ENCODE measurements at places on chromosomes 6 and 20.

GRCh38 chr6:149025061-149025460 is 278.2 kb downstream of the UST start:
- DNase-seq = no peak

DNA sequence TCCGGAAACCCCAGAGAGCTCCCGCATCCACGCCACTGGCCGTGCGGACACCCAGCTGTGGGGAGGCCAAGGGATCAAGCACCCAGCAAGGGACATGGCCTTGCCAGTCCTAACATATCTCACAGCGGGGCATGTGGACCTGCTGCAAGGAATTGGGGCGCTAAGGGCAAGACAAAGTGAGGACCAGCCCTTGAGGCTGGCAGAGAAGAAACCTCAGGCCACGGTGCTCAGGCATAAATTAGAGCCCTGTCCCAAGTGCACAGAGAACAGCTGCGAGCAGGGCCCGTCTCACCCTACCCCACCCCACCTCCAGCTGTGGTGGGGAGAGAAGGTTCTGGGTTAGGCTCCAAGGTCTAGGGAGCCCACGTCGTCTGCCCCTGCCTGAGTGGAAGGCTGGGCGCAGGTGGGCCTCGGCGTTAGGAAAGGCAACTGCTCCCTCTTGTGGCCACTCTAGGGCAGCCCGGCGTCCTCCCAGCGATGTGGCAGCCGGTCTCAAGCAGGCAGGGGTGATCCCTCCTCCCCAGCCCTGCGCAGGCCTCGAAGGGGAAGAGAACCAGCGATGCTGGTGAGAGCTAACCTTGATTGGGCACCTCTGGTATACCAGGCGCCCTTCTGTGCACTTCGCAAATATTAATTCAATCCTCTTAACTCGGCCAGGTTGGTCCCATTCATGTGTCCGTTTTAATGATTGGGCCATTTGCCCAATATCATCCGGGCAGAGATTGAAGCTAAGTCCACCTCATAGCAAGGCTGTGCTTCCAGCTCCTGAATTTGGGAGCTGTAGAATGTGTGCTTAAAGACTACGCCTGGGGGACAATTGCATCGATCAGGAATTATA is 235.8 kb downstream of the NFATC2 start:
- no peak for DNase-seq

DNA sequence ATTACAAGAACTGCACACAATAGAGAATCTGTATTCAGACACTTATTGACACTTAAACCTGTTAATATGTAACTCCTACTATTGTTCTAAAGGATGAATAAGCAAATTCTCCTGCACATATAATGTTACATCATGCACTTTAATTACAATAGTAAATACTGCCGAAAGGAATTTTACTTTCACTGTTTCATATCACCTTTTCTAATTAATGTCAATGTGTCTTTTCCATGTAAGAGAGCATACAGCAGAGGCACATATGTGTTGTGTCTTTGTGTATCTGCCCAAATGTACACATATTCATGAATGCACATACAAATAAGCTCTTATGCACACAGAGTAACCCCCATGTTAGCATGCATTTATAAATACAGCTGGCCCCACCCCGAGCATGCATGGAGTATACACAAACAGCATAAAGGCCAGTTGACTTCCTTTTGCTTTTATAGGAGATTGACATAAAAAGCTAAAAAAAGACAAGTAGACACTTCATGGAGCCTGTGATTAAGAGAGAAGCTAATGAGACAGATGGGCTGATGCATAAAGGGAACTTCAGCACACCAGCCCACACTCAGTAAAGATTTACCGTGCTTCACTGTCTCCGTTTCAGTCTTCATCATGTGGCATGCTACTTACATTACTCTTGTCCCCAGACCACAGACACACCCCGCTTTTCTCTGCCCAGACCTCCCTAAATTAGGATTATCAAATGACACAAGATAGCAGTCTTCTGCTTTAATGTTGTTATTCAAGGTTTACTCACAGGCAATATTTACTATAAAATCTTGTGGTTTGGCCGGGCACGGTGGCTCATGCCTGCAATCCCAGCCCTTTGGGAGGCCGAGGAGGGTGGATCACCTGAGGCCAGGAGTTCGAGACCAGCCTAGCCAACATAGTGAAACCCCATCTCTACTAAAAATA is 184.6 kb downstream of the ATXN1 start:
- DNase-seq = no peak

GRCh38 chr6:124822204-124822613 is 140.0 kb upstream of the RNF217 start:
- no peak for DNase-seq

DNA sequence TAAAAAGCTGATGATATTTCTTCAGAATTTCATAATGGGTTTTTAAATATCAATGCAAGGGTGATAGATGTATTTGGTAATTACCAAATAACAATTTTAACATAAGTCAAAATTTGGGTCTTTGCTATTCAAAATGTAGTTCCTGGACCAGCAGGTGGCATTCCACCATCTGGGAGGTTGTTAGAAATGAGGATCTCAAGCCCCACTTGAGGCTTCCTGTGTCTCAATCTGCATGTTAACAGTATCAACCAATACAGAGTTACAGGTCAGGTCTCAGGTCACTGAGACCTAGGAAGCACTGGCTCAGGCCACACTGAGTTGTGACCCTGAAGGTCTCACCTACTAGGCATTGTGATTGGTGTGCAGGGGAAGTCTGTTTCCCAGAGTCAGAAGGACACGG is 57.2 kb upstream of the MTRF1L start:
- no peak for DNase-seq

- DNase-seq = peak; percentile 14
Measured at GRCh38 chr6:85747093-85747492, 104.4 kb upstream of the SYNCRIP start.

DNA sequence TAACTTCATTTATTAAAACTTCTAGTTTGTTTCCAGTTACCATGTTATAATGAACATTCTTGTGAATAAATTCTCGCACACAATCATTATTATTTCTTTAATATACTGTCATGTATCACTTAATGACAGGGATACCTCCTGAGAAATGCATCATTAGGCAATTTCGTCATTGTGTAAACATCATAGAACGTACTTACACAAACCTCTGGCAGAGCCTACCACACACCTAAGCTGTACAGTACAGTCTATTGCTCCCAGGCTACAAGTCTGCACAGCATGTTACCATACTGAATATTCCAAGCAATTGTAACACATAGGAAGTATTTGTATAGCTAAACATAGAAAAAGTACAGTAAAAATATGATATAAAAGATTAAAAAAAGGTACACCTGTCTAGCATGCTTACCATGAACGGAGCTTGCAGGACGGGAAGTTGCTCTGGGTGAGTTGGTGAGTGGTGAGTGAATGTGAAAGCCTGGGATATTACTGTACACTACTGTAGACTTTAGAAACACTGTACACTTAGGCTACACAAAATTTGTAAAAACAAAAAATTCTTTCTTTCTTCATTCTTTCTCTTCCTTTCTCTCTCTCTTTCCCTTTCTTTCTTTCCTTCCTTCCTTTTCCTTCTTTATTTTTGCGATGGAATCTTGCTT is 268.2 kb upstream of the SOX4 start:
- no peak for DNase-seq

GRCh38 chr6:159399751-159400221 is 230.6 kb downstream of the FNDC1 start:
- no peak for DNase-seq

GRCh38 chr20:4064144-4064909 is 49.0 kb upstream of the RNF24 start:
- DNase-seq = no peak

GRCh38 chr6:40517654-40518053 is 69.5 kb downstream of the LRFN2 start:
- no peak for DNase-seq

- DNase-seq = no peak
Measured at GRCh38 chr6:170147832-170148708, 142.8 kb downstream of the DLL1 start.

- DNase-seq = no peak
Measured at GRCh38 chr20:53390770-53391169, 202.9 kb downstream of the ZNF217 start.

DNA sequence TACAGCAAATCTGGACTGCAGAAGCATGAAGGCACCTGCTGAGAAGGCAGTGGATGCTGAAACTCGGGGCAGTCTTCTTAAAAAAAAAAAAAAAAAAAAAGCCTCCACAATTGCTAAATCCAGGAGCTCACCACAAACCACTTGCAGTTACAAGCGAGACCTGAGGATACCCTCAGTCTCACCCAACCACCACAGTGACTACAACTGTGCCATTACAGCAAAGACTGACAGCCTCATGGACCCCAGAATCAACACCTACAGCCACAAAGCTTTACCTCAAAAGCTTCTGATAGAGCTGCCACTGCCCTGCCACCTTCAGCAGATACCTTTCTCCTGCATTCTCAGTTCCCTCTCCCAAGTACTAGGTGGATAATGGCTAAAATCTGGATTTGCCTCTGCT is 9.0 kb downstream of the COL21A1 start:
- DNase-seq = no peak

- DNase-seq = no peak
Measured at GRCh38 chr20:22098511-22098910, 393.0 kb downstream of the PAX1 start.

DNA sequence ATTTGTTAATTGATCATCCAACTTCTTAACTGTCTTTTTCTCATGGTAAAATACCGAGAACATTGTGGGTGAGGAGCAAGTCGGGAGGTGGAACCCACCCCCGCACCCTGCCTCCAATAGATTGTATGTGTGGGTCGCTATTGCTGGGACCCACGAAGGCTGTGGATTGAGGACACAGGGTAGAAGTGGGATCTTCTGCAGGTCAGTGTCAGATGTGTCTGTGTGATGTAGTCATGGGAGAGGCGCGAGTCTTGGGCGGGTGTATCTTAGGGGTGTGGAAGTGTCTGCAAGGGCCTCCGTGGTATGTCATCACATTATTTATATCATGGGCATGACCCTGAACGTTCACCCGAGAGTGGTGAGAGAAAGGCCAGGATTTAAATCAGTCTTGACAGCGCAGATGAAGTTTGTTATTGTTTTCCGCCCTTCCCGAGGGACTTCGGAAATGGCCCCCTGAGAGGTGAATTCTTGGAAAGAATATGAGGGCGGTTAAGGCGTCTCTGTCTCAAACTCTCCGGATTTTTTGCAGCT is 472 bp upstream of the PAQR8 start:
- no peak for DNase-seq

DNA sequence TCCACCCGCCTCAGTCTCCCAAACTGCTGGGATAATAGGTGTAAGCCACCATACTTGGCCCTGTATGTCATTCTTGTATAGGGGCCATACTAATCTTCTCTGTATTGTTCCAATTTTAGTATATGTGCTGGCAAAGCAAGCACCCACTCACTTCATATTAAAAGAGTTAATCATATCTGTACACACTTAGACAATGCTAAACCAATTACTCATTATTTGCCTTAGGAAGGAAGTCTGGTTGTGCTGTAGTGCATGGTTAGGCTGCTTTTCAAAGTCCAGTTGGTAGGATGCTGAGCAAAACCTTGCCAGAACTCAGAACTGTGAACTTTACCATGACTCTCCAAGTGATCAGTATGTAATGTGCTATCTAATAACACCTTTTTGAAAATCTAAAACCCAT is 88.6 kb downstream of the LIN28B start:
- DNase-seq = peak; percentile 16

- DNase-seq = no peak
Measured at GRCh38 chr6:119323931-119324330, 25.6 kb downstream of the MAN1A1 start.

DNA sequence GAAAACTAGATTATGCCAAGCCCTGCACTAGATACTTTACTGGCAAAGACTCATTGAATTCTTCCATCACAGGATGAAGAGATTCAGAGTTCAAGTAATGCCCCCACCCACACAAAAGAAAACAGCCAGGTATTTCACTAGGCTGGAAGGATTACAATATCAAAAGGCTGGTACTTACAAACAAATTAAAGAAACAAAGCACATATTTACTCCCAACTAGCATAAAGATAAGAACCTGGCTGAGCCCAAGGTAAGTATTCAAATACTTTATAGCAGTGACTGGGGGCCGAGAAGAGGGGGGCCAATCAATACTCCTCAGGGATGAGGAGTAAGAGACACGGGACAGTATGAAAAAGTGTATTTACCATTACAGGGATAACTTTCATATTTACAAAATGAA is 3.7 kb downstream of the ACOT8 start:
- no peak for DNase-seq

All from AG04449 (cell line).